Putamen (tissue), 1 donor: ENCODE measurements at places on chromosomes 6 and 20.

GRCh38 chr20:48738399-48739304, 89.1 kb downstream of the PREX1 start:
- no peak for DNase-seq

DNA sequence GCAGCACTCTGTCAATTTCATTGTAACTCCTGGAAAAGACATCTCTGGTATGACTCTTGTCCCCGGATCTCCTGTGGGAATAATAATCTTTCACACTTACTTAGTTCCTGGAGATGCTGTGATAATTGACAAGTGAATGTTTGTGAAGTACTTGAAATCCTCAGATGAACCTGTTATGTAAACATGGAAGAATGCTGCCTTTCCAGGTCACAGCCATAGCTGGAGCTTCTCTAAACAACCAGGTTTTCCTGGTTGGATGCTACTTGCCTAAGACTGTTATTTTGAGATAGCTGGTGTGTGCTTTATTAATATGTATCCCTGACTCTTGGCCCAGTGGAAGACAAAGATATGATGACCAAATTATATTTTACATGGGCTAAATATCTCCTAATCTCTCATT, 228.6 kb downstream of the KCNQ5 start:
- DNase-seq, result no peak

DNA sequence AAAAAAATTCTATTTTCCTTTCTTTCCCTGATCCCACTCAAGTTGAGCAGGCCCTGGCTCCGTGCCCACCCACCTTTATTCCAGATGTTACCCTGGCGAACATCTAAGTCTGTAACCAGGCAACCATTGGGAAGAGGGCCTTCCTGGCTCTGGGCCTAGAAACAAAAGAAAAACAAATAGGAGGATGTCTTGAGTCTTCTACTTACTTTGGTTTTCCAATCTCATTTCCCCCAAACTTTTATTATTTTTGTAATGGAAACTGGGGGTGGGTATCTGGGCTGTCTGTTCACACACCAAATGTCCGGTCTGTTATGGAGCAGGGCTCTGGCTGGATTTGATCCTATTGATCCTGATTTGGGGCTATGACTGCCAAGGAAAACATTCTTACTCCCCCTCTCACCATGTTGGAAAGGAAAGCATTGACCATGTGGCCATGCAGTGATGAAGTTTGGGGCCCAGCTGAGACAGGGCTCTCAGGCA, 744.1 kb downstream of the DHX35 start:
- DNase-seq, result no peak

- no peak for DNase-seq
Measured at GRCh38 chr6:72850040-72850439, 228.2 kb downstream of the KCNQ5 start.

GRCh38 chr6:71510057-71510713, 221.6 kb downstream of the OGFRL1 start:
- peak; percentile 63 for DNase-seq
